Progenitor cell of endocrine pancreas (in vitro differentiated cells): ENCODE measurements at places on chromosomes 3 and 15. TPM values are rescaled to one million over a fixed set of nuclear protein-coding genes. Genes with fewer than 3 reads are reported as not detected.

- peaks cover 3% of the 10 kb centered on the region for H3K4me1 ChIP-seq
- no peaks in the 10 kb centered on the region for H3K36me3 ChIP-seq
- DNase-seq, result no peak
- peak overlapping the region; percentile 42 for H3K4me3 ChIP-seq
- H3K27me3 ChIP-seq, result peaks cover 46% of the 10 kb centered on the region
Measured at GRCh38 chr15:100372739-100373119, 31.0 kb upstream of the ADAMTS17 start.

DNA sequence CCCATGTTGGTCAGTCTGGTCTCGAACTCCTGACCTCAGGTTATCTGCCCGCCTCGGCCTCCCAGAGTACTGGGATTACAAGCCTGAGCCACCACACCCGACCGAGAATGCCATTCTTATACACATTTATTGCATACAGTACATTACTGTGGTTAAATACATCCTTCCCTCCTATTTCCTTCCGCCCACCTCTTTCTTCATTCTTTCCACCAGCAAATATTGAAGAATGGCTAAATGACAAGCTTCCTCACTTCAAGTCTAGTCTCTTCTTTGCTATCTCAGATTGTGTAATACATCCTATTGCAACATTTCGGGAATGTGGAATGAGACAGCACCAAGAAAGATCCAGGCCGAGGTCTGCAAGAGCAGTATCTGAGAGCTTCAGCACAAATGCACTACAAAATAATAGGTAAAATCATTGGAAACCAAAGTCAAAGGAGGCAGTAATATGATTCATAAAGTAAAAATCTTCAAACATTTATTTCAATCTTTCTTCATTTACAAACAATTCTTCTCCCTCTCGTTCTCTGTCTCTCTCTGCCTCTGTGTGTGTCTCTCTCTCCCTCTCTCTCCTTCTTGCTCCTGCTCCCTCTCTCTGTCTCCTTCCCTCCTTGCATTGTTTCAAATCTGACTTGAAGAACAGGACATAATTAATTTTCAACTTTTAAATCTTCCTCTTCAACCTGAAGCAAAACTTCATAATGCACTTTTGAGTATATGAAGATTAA lies 94.7 kb upstream of the TGFBR2 start:
- no peak overlapping the region for H3K27ac ChIP-seq
- H3K36me3 ChIP-seq, result no peaks in the 10 kb centered on the region
- H3K27me3 ChIP-seq, result no peaks in the 10 kb centered on the region
- DNase-seq, result no peak

GRCh38 chr15:90845201-90845949 lies 23.0 kb upstream of the FURIN start:
- no peaks in the 10 kb centered on the region for H3K4me1 ChIP-seq
- H3K36me3 ChIP-seq, result no peaks in the 10 kb centered on the region
- DNase-seq, result no peak
- H3K27ac ChIP-seq, result no peak overlapping the region
- no peaks in the 10 kb centered on the region for H3K27me3 ChIP-seq
- no peak overlapping the region for H3K4me3 ChIP-seq

DNA sequence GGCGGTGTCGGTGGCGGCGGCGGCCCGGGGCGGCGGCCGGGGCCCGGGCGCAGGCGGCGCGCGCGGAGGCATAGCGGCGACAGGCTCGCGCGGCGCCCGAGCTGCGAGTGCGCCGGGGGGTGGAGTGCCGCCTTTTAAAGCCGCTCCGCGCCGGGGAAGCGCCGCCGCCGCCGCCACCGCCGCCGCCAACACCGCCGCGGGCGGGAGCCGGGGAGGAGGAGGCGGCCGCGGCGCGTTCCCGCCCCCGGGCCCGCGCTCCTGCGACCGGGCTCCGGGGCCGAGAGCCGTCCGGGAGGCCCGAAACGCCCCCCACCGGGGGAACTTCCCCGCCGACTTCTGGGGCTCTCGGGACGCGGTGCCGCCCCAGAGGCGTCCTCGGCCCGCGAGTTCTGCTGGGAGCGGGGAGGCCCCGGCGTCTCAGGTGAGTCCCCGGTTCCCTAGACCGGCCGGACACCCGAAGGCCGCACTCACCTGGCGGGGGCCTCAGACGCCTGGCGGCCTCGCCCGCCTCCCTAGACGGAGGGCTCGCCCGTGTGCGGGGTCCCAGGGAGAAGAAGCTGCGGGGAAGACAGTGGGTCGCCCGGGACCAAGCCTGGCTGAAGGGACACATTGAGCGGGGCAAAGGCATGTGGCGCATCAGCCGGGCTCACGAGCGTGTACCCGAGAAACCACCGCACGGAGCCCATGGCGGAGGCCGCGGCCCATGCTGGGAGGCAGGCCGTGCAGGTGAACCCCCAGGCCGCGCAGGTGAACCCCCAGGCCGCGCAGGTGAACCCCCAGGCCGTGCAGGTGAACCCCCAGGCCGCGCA lies at the start of gene PCSK6:
PCSK6 (minus strand) TSS at position 109 of the 809 bp plus-strand sequence; CDS start at position 72, 37 bp downstream.
- H3K4me3 ChIP-seq, result peak within 1 kb of the TSS; percentile 69
- H3K27me3 ChIP-seq, result peaks cover 62% of the 10 kb centered on the region
- H3K36me3 ChIP-seq, result no peaks in the 10 kb centered on the region
- no peak within 1 kb of the TSS for H3K27ac ChIP-seq

GRCh38 chr15:71231758-71232157 lies 116.5 kb downstream of the THSD4 start:
- no peak overlapping the region for H3K4me3 ChIP-seq
- no peaks in the 10 kb centered on the region for H3K36me3 ChIP-seq
- peaks cover 3% of the 10 kb centered on the region for H3K4me1 ChIP-seq
- H3K27ac ChIP-seq, result no peak overlapping the region
- no peak for DNase-seq

- DNase-seq, result no peak
- H3K27ac ChIP-seq, result no peak overlapping the region
- no peak overlapping the region for H3K4me3 ChIP-seq
- H3K36me3 ChIP-seq, result no peaks in the 10 kb centered on the region
- no peaks in the 10 kb centered on the region for H3K27me3 ChIP-seq
Measured at GRCh38 chr3:117922039-117922438, 1112.6 kb downstream of the IGSF11 start.

Gene MCF2L2
- 0.43 and 0.71 TPM in 2 replicates for total RNA-seq

Gene IGSF11
- total RNA-seq, result 2.2 and 2.5 TPM in 2 replicates

Gene DAPK2
- total RNA-seq, result 2.0 and 3.2 TPM in 2 replicates

Gene TRPM1
- not detected in 2 replicates for total RNA-seq
